ENCODE measurements at places on chromosomes 1 and 21.

DNA sequence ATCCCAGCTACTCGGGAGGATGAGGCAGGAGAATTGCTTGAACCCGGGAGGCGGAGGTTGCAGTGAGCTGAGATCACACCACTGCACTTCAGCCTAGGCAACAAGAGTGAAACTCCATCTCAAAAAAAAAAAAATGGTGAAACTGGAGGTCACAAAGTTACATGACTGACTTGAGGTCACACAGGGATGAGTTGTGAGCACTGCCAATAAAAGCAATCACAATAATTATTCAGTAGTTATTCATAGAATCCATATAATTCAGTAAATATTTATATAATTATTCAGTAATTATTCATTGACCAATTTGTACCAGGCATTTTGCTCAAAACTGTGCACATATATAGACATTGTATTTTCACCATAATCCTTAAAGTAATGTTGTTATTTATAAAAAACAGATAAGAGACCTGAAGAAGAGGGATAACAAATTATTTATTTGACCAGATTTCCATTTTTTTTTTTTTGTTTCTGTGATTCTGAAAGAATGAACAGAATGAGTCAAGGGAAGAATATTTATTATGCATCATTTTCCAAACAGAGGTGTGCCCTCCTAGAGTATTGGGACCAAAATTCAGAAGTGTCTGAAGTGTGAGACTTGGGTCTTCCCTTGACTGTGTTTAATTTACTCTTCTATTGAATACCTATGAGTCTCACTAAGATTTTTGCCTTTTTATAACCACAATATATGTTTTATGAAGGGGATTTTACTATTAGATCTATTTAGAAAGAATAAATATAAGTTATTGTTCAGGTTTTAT is 43.0 kb downstream of the PRKAB2 start:
- DNase-seq = no peak

DNA sequence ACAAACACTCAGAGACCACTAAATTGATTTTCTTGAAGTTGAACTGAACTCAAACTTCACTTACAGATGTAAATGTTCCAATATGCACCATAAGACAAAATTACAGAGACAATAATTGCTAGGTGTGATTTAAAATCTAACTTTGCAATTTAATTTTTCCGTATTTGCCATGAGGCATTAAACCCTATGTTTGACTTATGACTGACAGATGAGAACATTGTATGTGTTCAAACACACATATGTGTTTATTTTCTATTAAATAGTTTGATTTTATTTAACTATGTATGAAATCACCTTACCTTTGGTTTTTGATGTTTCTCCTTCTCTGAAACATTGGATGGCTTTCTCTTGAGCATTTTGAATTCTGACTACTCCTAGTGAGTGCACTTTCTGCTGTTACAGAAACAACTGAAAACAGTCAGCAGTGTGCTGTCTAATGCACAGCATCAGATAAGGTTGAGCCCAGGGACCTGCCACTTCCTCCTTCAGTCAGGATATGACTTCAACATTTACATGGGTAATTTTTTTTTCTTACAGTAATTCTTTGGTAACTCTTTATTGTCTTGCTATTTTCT is at the start of gene SAMSN1:
Gene SAMSN1 (minus strand): TSS at position 410 of the 575 bp plus-strand sequence. CDS start 54 bp downstream, at position 356.
- peak; percentile 71 for DNase-seq

- DNase-seq = no peak
Measured at GRCh38 chr1:183404476-183404875, 13.7 kb downstream of the NMNAT2 start.

DNA sequence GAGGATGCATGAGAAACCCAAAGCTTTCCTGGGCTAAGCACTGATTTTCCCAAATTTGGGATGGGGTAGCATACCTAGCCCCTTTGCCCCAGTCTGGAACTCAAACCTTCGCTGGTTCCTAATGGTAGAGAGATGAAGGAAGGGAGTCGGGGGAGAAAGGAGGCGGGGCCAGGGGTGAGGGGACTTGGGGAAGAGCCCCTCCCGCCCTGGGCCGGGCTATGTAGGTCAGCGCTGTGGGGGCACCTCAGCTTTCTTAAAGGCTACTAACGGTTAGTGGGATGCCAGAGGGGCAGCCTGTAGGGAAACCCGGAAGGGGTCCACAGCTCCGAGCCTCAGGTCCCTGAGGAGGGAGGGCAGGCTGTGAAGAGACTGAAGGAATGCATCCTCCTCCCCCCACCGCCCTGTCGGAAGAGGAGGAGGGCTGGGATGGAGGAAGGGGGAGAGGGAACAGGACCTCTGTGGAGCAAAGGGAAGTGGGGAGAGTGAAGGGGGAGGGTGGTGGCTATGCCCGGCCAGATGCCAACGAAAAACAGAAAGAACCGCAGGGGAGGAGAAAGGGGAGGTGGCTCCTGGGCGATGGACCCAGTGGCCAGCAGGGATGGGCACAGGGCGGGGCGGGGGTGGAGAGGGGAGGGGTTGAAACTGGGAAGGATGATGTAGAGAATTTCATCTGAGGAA is 1.3 kb downstream of the CADM3 start:
- DNase-seq = no peak

DNA sequence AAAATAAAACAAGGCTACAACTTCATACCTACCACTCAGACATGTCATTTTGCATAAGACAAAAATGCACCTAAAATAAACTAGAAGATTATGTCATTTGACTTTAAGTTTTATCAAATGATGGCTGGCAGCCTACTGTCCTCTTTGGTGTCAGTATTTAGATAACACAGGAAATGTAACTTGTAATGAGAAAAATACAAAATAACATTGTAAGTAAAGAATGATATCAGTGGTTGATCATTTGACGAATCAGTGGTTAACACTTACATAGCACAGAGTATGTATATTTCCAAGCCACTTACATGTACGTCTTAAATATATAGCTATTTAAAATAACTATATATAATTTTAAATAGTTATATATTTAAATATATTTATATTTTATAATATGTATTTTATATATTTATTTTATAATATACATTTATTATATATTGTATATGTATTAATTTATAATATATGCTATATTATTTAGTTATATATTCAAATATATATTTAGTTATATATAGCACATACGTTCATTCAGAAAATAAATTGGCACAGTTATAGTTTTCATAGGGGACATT is 44.1 kb downstream of the ZNF678 start:
- no peak for DNase-seq

GRCh38 chr1:190104961-190105360 is 372.7 kb downstream of the BRINP3 start:
- no peak for DNase-seq

GRCh38 chr21:41032541-41032940 is 135.4 kb upstream of the BACE2 start:
- no peak for DNase-seq

- DNase-seq = no peak
Measured at GRCh38 chr1:205760606-205761005, 10.6 kb upstream of the NUCKS1 start.

GRCh38 chr1:207152792-207153468 is 48.9 kb downstream of the C4BPA start:
- no peak for DNase-seq

DNA sequence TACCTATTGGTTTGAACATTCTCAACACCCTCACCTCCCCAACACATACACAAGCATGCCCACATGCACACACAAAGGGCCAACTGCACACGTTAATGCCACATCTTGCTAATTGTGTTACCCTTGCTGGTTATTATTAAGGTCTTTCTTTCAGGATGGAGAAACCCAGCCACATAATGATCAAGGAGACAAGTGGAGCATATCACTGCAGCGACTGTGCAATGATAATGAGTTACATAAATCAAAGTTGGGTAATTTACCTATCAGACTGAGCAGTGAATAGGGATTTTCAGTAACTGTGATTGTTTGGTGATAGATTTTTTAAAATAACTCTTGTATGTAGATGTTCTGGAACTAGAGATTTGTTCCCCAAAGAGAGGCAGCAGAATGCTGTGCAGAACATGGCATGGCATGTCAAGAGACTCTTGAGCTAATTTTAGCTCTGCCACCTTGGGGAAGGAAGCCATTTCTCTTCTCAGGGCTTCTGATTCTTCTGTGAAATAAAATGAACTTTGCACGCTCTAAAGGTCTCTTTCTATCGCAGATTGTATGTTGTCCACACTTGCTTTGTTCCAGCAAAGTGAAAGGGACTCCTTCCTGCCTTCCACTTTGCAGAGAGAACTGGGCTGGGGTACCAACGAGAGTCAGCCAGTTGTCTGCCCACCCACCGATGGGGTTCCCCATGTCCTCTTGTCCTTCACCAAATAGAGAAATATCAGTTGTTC is 126.0 kb upstream of the CAMK1G start:
- no peak for DNase-seq

- peak; percentile 89 for DNase-seq
Measured at GRCh38 chr1:25030674-25031589, 100.9 kb upstream of the RUNX3 start.

- DNase-seq = no peak
Measured at GRCh38 chr21:44626262-44626661, 631 bp upstream of the KRTAP10-9 start.

GRCh38 chr1:29487291-29487690 is 251.0 kb downstream of the PTPRU start:
- no peak for DNase-seq

GRCh38 chr1:245319094-245319493 is 164.3 kb downstream of the KIF26B start:
- DNase-seq = no peak

- DNase-seq = peak; percentile 85
Measured at GRCh38 chr1:11802973-11803885, 2.5 kb downstream of the MTHFR start.

DNA sequence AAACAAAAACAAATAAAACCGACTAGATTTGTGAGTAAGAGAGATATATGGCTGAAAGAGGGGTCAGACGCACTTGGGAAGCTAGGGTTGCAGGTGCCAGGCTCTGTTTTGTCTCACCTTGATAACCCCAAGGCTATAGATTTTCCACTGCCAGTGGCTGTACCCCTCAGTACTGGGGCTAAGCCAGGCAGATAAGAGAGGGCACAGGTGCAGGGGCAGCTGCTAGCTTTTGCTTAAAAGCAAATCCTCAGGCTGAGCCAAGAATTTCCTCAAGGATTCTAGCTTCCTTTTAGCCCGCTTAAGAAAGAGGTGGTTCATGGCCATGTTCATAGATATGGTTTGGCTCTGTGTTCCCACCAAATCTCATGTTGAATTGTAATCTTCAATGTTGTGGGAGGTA is 57.9 kb downstream of the OVGP1 start:
- no peak for DNase-seq

DNA sequence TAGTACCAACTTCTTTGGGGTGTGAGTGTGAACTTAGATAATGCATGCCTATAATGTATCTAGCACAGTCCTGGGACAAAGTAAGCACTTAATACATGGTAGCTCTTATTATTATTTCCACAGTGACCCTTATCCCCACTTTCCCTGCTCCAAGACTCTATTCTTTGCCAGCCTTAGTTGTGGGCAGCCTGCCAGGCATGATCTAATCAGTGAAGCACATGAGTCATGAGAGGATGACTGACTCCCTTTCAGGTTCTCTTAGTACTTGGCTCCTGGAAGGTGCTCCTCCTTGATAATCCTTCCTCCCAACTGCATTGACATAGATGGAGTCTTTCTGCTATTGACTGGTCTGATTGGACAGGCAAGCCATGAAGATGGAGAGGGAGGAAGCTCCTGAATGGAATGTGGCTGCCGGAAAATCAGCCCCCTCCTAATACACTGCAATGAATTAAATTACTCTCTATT is 17.4 kb upstream of the GNG12 start:
- peak; percentile 14 for DNase-seq

Data from stimulated activated CD4-positive, alpha-beta T cell treated with anti-CD3 and anti-CD28 coated beads, Interleukin-15, amount 100 ng/mL, for 24 hours (primary cell).